ENCODE measurements at places on chromosomes 3 and 15.
A peak's percentile ranks its signal among the peaks of the same experiment; 100 is the strongest.

GRCh38 chr15:66452971-66453580, 44.5 kb downstream of the SNAPC5 start:
- no peak for DNase-seq

DNA sequence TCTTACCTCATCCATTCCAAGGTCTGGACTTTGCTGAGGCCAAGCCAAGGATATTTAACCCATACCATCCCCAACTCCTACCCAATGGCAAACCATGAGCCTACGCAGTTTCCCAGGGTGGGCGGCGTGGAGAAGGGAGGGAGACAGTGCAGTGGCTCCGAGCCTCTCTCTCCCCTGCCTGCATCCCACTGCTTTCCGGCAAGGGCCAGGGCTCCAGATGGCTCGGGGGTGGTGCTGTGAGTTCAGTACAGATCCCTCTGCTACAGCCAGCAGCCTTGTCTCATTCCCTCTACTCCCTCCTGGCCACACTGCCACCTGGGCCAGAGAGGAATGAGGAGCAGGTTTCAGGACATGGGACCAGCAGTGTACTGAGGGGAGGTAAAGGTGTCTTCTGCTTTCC, 44.3 kb upstream of the APEH start:
- no peak for DNase-seq

GRCh38 chr3:117695871-117696645, 986.5 kb downstream of the TUSC7 start:
- DNase-seq: no peak

- DNase-seq: no peak
Measured at GRCh38 chr15:93707751-93708150, 523.6 kb upstream of the MCTP2 start.

DNA sequence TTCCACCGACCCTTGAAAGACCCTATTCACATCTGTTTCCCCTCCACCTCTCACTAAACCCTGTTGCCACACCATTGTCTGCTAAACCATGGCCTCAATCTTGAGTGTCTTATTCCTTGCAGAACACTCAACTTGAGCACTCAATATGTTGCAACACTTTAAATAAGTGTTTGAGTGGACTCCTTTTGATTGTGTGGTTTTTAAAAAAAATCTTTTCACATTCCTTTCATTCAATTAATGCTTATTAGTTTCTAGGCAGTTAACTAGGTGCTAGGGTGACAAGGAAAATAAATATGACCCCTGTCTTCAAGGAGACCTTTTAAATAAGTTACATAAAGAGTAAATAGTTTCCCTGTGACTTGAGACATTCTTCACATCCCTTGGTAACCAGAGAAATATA, 13.3 kb upstream of the HHLA2 start:
- DNase-seq: no peak

DNA sequence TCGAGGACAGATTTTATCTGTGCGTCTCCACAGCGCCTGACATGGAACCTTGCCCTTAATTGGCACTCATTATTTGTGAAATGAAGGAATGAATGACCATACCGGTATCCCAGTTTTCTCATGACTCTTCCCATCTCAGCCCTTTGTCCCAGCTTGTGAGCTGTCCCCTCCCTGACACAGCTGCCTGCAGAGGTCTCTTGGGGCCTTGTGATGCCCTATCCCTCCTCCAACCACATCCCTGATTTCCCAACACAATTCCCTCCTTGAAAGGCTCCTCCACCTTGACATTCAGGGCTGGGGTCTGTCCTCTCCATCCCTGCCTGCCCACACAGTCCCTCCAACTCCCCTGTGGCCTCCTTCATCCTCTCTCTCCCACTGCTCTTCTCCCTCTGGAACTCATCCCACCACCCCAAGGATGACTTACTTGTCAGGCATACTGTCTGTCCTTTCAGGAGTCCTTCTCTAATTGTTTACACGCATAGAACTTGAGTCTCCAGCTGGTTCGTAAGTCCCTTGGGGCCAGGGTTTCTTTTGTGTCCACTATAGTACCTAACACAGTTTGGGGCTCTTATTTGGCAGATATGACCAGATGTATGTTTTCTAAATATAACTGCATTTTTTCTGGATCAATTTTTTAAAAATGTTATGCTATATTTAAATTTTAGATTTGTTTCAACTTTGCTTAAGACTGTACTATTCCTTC, 35.6 kb upstream of the FILIP1L start:
- no peak for DNase-seq

DNA sequence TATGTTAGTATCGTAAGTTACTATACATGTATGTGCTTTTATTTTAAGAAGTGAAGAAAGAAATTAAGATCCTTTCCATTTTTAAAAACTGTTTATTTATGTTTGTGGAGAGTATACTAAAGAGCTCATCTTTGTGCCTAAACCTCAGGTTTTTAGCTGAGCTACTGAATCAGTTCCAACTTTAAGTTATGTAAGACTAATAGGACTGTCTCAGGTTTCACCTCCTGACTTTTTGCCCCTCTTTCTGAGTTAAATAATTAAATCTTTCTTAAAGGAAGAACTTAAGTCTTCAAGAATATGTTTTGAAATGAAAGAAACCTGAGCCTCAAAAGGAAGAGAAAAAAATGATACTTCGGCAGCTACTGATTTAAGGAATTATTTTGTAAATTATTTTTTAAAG, 2.6 kb downstream of the SLMAP start:
- no peak for DNase-seq

GRCh38 chr15:90907838-90908507, 4.9 kb downstream of the MAN2A2 start:
- no peak for DNase-seq

GRCh38 chr3:50245831-50246516, 10.0 kb downstream of the GNAI2 start:
- peak; percentile 96 for DNase-seq

DNA sequence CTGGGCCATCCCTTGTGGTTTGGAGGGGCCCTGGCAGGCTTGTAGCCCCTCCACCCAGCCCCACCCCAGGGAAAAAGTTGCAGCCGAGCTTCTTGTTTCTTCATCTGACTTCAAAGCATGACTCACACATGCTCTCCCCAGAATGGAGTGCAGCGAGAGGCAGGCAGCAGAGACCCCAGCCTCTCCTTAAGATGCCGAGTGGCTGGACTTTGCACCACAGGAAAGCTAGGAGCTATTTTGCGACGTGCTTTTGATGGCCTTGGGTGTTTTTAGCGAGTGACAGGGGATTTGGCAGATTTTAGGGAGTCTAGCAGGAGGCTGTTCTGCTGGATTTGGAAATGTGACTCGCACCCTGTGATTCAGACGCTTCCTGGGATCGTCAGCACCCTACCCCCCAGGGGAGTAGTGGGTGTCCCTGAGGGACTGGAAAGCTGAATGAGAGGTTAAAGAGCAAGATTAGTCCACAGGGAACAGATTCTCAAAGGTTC, 14.2 kb downstream of the BAHD1 start:
- DNase-seq: peak; percentile 18

DNA sequence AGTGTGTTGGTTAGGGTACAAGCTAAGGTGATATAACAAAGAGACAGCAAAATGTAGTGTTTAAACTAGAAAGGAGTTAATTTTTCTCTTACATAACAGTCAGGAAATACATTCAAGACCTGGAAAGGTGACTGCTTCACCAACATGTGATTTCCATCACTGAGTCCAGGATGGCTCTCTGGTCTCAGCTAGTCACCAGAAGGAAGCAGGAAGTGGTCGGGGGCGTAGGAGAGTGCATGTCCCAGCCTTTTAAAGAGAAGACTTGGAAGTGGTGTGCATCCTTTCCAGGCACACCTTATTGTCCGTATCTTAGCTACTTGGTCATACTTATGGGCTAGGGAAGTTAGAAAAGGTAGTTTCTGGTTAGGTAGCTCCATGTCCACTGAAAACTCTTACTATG, 11.1 kb upstream of the UBE2Q2 start:
- DNase-seq: no peak
